ENCODE measurements at places on chromosomes 3 and 15. TPM values are rescaled to one million over a fixed set of nuclear protein-coding genes. Genes with fewer than 3 reads are reported as not detected.

The THOC7 gene
- 93.8 TPM for polyA plus RNA-seq

The RPL39L gene
- 14.6 TPM for polyA plus RNA-seq

DNA sequence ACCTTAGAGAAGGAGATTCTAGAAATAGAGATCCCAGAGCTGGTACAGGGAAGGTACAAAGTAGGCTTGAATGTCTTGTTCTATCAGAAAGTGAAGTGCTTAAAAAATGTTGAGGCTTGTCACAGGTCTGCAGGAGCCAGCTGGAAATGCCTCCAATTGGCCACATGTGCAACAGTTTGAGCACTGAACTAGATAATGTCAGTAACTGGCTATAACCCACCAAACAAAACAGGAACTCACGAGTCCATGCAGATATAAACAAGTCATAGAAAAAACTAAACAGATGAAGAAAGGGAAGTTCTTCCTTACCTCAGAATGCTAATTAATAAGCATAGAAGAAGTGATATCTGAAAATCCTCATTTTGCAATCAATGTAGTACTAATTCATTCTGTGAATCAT is 11.9 kb upstream of the TF start:
- DNase-seq = no peak

- DNase-seq = no peak
Measured at GRCh38 chr3:126373682-126374601, 16.7 kb upstream of the KLF15 start.

- DNase-seq = no peak
Measured at GRCh38 chr15:82647835-82648256, 683 bp upstream of the CPEB1 start.
